Activated T-helper 1 cell treated with anti-CD3 and anti-CD28 coated beads, Interleukin-12 subunit alpha, Interleukin-12 subunit beta, Interleukin-2, Interleukin-4 antibody, amounts not matched to agents 30 ng/mL and 10 ng/mL and 1 ng/mL, durations not matched to agents 14 hours and 24 hours and 36 hours (primary cell): ENCODE measurements at places on chromosomes 1 and 21. TPM values are rescaled to one million over a fixed set of nuclear protein-coding genes. Genes with fewer than 3 reads are reported as not detected.

GRCh38 chr1:33343539-33343938 is 22.6 kb upstream of the A3GALT2 start:
- no peak for DNase-seq

- no peak for DNase-seq
Observed at GRCh38 chr1:161404051-161404597, 36.4 kb upstream of the CFAP126 start.

GRCh38 chr1:153568367-153569099 is 2.9 kb upstream of the S100A2 start:
- peak; percentile 72 for DNase-seq

DNA sequence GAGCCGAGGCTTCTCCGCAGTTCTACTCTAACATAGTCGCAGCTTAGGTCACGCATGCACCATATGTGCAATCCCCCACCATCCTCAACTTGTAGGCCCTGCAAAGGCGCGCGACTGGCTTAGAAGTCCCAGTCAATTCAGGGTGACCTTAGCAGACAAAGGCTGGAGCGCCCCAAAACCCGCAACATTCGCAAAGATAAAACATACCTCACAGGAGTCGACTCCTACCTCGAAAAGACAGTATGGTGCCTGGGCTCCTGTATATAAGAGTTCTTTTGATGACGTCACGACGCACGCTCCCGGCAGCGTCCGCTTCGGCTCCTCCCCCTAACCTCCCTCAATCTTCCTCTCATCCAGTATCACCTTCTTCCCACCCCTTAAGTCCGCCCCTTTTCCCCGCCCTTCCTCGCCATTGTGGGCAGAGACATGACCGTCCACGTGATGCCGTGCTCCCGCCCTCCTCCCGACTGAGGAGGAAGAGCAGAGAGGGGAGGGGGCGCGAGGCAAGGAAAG is at the start of gene GAS5:
Gene GAS5, minus strand, starts transcription at position 237 of the 513 bp plus-strand sequence.
- DNase-seq: peak; percentile 99

DNA sequence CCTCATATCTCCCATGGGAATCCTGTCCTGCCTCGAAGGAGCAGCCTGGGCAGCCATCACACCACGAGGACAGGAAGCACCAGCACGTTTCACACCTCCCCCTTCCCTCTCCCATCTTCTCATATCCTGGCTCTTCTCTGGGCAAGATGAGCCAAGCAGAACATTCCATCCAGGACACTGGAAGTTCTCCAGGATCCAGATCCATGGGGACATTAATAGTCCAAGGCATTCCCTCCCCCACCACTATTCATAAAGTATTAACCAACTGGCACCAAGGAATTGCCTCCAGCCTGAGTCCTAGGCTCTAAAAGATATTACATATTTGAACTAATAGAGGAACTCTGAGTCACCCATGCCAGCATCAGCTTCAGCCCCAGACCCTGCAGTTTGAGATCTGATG is 8.7 kb downstream of the SLAMF8 start:
- no peak for DNase-seq

GRCh38 chr1:98931128-98931835 is 73.4 kb downstream of the PLPPR5 start:
- no peak for DNase-seq

DNA sequence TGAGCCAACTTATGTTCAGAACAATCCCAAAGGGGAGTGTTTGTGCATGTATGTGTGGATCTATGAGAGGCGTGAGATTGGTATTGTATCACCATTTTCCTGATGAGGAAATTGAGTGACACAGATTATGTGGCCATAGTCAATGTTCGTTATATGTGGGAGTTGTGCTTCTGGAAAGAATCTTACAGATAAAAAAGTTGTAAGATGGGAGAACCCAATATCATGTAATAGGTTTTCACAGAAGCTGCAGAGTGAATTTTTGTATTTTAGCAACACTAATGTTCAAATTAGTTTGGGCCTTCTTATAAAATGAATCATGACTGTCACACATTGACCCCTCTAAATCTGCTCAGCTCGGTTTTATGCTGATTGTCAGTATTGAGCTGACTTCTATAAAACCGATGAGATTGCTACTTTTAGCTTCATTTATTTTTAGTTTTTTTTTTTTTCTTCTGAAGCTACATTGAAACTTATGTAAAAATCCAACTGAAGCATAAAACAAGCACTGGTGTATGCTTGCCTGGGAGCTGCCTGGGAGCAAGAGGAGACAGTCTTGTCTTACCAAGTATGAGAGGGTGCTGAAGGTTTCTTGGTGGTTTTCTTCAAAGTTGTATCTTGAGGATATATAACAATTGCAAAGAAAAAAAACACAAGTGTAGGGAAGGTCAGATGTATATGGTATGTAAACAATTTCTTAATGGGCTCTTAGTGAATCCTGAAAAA is 4.1 kb downstream of the RWDD3 start:
- DNase-seq: no peak

DNA sequence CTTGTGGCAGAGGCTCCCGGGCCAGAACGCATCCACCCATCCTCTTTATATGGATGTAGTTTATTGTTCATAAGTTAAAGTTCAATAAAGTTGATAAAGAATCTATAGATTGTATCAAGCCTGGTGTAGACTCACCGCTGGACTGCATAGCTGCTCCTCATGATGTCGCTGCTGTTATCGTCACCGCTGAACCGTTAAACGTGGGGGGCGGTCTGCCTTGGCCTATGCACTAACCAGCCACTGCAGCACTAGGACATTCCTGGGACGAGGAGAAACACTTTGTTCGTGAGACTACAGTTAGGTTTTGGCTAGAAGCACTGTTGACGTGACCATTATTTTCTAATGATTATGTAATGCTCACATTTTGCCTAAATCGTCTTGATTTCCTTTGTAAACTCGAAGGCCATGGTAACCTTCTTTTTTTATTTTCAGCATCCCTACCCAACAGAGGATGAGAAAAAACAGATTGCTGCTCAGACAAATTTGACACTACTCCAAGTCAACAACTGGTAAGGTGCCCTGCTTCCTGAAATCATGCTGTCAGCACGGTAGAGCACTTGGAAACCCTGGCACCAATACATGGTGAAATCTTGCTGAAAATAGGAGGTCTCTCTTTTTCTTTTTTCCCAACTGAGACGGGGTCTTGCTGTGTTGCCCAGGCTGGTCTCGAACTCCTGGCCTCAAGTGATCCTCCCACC is 50.2 kb downstream of the PKNOX1 start:
- no peak for DNase-seq

- no peak for DNase-seq
Observed at GRCh38 chr21:36549470-36549869, 69.5 kb upstream of the CLDN14 start.

DNA sequence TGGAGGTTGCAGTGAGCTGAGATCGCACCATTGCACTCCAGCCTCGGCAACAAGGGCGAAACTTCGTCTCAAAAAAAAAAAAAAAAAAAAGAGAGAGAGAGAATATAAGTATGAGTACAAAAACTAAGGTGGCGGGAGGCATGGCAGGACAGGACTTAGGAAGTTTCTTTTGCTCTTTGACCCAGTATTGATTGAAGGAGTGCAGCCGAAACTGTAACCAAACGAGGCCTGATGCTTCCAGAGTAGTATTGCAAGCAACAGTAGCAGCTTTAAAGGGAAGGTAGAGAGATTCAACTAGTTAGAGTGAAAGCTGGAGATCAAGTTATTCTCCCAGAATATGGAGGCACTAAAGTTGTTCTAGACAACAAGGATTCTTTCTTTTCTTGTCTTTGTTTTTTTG is 99.2 kb upstream of the CASZ1 start:
- DNase-seq: no peak

DNA sequence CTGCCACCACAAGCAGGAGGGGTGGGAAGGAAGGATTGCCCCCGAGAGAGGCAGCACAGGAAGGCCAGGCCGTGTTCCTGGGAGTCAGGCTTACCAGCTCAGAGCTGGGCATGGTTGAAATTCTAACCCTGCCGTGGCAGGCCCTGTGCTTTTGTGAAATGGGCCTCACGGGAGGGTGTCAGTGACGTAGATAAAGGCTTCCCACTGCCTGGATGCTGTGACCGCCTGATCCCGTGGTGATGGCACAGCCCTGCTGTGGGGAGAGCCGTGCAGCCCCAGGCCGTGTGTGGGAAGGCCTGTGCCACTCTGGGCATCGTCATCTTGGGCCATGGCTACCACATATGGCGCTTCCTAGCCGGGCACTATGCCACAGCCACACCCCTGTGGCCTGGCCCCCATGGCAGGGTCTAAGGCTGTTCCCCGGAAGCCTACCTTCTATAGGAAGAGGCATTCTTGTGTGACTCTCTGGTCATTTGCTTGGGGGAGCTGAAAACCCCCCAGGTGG is 161.3 kb downstream of the PCBP3 start:
- DNase-seq: no peak

- DNase-seq: no peak
Observed at GRCh38 chr1:228429698-228430097, 13.0 kb upstream of the TRIM17 start.

- no peak for DNase-seq
Observed at GRCh38 chr1:51689075-51689440, 72.2 kb downstream of the OSBPL9 start.

- no peak for DNase-seq
Observed at GRCh38 chr1:232655746-232656085, 25.8 kb upstream of the SIPA1L2 start.

DNA sequence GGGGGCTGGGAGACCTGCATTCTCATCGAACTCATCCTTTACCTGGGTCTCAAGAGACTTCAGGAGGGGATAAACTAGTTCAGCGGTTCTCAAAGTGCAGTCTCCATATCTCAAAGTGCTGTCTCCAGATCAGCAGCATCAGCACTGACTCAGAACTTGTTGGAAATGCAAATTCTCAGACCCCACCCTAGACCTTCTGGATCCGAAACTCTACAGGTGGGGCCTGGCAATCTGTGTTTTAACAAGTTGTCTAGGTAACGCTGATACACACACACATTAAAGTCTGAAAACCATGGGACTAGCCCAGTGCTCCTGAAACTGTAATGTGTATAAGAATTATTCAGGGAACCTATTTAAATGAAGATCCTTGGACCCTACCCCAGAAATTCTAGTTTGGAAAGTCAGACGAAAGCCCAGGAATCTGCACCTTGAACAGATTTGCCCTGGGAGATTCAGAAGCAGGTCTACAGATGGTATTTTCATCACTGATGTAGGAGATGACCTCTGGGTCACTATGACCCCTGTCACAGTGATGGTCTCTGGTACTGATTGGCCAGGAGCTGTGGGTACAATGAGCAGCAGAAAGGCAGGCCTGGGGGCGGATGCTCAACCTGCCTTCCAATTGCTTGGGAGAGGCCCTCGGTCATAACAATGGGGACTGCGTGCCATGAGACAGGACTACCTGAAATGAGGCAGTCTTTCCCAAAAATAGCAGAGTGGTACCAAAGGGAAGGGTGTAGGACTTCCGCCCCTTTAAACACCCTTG is 127.2 kb downstream of the FAM78B start:
- no peak for DNase-seq

- DNase-seq: no peak
Observed at GRCh38 chr1:65221638-65222339, 73.8 kb downstream of the AK4 start.

- no peak for DNase-seq
Observed at GRCh38 chr1:30639881-30640452, 83.4 kb downstream of the MATN1 start.

GRCh38 chr1:64243757-64244080 is 40.3 kb downstream of the UBE2U start:
- DNase-seq: no peak

- DNase-seq: no peak
Observed at GRCh38 chr1:55951291-55951690, 628.1 kb downstream of the PLPP3 start.

GRCh38 chr1:202361701-202362100 is 13.2 kb downstream of the PPP1R12B start:
- no peak for DNase-seq

- DNase-seq: no peak
Observed at GRCh38 chr1:15833842-15834405, 13.6 kb upstream of the SPEN start.

DNA sequence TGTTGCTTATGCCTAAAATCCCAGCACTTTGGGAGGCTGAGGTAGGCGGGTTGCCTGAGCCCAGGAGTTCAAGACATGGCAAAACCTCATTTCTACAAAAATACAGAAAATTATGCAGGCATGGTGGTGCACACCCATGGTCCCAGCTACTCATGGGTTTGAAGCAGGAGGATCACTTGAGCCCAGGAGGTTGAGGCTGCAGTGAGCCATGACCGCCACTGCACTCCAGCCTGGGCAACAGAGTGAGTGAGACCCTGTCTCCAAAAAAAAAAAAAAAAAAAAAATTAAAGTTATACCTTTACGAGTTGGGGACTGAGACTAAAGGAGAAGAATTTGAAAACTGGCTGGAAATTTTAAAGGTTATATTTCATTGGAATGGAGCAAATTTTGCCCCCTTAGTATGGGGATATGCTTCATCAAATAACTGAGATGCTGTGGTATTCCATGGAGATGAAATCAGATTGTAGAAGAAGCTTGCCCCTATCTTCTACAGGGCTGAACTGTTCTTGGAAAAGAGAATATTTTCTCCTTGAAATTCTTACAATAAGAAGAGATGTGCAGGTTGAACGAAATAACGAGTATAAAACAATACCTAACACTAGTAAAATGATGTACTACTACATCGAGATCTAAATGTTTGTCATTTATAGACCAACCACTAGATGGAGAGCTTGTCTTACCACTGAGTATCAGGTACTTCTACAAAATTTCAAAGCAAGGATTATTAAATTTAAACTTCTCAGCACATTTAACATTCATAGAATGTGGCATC is 34.9 kb upstream of the SCYL3 start:
- DNase-seq: no peak

- DNase-seq: peak; percentile 3
Observed at GRCh38 chr1:186985889-186986491, 157.2 kb downstream of the PLA2G4A start.

GRCh38 chr1:44114098-44114497 is 4.5 kb upstream of the KLF17 start:
- no peak for DNase-seq

GRCh38 chr1:12515234-12515633 is 102.8 kb downstream of the DHRS3 start:
- no peak for DNase-seq

DNA sequence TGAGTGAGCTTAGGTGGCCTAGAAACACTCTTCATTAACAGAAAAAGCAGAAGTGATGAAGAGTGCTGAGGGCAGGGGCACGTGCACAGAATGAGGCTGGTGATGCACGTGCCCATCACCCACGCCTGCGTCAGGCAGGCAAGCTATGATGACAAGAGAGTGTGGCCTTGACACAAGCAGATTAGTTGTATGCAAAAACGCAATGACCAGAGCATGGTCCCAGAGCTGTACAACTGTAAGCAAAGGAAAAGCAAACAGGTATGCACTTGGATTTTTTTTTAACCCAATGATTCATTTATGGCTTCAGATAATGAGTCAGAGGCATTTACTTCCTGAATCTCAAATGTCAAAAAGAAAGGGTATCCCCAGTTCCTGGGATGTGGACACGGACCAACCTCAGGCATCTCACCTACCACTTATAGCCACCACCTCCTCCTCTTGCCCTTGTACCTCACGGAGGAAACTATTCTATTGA is 9.1 kb upstream of the TMEM61 start:
- DNase-seq: no peak

ABCG1 gene
- 9.3 and 10.2 TPM in 2 replicates for total RNA-seq

SPRR2A gene
- not detected in 2 replicates for total RNA-seq

ST6GALNAC5 gene
- not detected in 2 replicates for total RNA-seq

INSRR gene
- total RNA-seq: 0.65 and 0.78 TPM in 2 replicates

C1QC gene
- not detected in 2 replicates for total RNA-seq

SYT6 gene
- not detected in 2 replicates for total RNA-seq

TTC22 gene
- 2.2 and 2.3 TPM in 2 replicates for total RNA-seq

TCHH gene
- not detected in 2 replicates for total RNA-seq

BTBD8 gene
- total RNA-seq: 0.91 and 1.0 TPM in 2 replicates

HEYL gene
- 0.10 TPM in 2 replicates for total RNA-seq

OR2L13 gene
- not detected in 2 replicates for total RNA-seq

CLCA4 gene
- not detected in 2 replicates for total RNA-seq
